ENCODE measurements at places on chromosomes 2 and 18.

- DNase-seq: no peak
These were observed 123.7 kb upstream of the SATB2 start for GRCh38 chr2:199581408-199581807.

GRCh38 chr18:45335282-45336043, 279.8 kb upstream of the SLC14A2 start:
- no peak for DNase-seq

- DNase-seq: peak; percentile 44
These were observed 284.9 kb downstream of the OSR1 start for GRCh38 chr2:19073522-19073921.

DNA sequence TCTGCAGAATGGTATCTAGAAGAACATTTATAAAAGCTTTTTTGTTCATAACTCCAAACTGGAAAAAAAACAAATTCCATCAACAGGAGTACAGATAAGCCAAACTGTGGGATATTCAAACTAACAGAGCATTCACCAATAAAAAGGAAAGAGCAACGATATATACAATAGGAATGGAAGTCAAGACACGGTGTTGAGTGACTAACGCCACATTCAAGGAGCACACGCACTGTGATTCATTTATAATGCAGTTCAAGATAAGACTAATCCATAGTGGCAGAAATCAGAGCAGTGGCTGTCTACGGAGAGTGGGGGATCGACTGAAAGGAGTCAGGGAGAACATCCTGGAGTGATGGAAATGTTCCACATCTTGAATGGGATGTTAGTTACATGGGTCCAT, 70.7 kb downstream of the CABYR start:
- DNase-seq: no peak

DNA sequence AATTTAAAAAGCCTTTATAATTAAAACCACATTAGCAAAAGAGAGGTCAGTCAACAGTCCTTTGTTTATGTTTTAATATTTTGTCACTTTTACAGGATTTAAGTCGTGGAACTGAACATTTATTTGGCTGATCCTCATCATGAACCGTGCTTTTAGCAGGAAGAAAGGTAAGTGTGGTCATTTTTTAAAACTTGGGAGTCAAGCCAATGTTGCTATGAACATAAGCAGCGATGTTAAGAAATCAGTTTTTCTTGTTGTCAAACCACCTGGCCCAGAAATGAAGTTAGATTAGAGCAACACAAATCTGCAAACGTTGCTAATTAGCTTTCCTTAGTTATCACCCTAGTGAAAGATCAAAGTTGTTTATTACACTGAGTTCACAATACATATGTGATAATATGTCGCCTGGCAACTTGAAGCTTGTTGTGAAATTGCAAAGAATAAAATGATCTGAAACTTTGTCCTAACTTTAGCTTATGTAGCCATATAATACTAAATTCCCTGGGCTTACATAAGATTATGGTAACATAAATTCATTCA, 186.0 kb downstream of the GULP1 start:
- DNase-seq: no peak

DNA sequence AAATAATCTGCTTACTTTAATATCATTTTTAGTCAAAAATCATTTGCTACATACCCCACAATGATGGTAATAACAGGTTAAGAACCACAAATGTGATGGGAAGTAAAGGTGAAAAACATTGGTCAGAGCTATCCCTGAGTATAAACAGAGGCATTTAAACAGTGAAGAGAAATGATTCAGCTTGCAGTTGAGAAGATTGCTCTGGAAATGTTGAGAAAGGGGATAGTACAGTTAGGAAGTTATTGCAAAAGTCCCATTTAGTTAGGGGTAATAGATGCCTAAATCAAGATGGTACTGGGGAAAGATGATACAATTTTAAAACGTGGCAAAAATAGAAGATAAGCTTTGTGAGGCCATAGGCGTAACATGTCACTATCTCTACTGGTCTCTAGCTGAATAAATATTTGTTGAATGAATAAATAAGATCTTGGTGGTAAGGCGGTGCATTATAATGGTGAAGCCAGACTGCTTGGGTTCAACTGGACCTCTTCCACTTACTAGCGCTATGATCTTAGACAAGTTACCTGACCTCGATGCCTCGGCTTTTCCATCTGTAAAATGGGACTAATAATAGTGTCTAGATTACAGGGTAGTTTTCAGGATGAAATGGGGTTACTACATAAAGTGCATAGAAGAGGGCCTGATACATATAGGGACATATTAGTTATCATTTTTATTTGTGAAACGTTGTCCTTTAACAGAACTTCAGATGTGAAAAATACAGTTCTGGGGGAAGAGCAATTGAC, 2.0 kb upstream of the BZW1 start:
- no peak for DNase-seq

GRCh38 chr2:236915186-236915585, 170.5 kb upstream of the COPS8 start:
- no peak for DNase-seq

GRCh38 chr18:59274533-59274928, 1.3 kb upstream of the RAX start:
- no peak for DNase-seq
